ENCODE measurements at places on chromosomes 7 and 10.

DNA sequence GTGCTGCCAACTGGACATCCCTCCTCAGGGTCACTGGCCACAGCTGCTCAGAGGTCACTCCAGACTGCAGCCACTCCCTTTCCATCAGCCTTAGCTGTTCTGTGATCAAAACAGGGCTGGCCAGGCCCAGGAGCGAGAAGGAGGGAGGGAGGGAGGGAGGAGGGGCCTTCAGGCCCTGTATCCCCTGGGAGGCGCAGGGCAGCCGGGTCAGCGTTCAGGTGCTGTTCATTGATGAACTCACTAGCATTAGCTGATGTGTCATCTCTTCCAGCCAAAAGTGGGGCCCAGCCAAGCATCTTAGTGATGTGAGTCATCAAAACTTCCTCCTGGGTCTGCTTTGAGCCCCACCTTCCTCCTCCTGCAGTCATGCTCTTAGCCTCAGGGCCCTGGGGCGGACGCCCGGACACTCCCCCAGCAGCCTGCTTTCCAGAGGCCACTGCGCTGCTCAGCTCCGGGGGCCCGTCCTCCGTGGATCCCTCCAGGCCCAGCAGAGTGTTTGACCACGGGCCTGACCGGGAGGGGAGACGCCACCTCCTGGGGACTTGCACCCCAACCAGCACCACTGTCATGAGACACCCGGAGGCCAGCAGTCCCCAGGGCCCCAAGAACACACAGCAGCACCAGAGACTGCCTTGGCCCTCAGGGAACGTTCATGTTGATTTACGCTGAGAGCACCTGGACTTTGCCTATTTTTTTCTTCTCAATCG lies 149.2 kb downstream of the PRKAG2 start:
- DNase-seq: peak; percentile 78

DNA sequence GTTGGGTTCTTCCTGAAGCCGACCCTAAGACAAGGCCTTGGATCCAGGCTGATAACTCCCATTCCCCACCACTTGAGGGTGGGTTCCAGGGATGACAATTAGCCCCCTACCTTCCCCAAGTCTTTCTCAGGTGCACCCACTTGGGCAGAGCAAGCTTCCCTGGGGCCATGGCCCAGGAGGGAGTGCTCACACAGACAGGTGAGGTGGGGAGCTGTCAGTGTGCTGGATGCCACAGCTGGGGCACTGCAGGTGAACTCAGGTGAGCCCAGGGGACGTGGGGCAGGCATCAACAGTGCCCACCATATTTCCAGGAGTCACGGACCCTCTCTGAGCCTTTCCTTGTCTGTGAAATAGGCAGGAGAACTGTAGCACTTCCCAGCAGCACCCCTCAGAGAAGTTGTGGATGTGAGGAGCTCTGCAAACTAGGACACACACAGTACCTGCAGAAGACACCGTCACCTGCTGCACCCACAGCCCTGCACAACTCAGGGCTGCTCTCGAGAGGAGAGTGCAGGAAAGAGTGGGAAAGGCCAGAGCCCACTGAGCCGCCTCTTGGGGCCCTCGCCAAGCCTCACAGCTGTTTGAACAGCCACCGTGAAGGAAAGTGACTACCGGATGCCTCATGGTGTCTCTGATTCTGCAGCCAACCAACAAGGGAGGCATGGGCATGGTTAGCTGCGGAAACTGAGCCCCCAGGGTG lies 17.9 kb downstream of the SH3PXD2A start:
- no peak for DNase-seq

GRCh38 chr7:52857367-52857766 lies 178.1 kb upstream of the POM121L12 start:
- no peak for DNase-seq

GRCh38 chr7:105655500-105656380 lies 74.4 kb upstream of the EFCAB10 start:
- peak; percentile 53 for DNase-seq

GRCh38 chr10:77550378-77550777 lies 87.2 kb downstream of the KCNMA1 start:
- DNase-seq: no peak

- no peak for DNase-seq
These were observed 115.1 kb downstream of the RNF216 start for GRCh38 chr7:5666361-5666760.

DNA sequence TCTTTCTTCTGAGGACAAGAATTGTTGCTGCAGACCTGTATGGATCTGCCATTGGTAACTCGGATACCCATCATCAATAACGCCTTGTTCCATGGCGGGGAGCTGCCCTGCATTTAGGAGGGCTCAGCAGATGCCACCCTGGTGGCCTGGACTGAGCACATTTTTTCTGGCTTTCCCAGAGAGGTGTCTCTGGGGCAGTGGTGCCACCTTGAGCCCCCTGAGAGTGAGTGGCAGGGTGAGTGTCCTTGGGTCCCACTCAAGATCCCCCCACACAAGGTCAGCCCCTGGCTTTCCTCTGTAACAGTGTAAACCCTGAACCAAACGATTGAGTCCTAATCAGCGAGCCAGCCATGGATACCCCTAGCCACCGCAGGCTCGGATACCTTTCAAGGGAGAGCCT lies 258.6 kb downstream of the GLRX3 start:
- DNase-seq: no peak
